ENCODE measurements at places on chromosomes 5 and 9.

GRCh38 chr9:105967797-105968196 lies 273.5 kb downstream of the TMEM38B start:
- DNase-seq: no peak

DNA sequence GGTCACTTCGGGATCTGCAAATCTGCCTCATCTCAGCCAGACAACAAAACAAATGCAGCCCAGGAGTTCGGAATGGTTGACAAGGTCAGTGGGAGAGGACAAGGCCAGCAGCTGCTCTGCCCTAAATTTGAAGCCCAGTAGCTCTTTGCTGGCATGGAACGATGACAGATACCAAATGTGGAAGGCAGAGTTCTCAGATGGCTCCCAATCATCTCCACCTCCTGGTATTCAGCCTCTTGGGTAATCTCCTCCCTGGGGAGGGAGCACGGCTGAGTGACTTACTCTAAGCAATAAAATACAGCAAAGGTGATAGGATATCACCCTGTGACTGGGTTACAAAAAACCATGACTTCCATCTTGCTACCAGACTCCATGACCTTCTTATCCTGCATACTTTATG lies 172.8 kb downstream of the ENTREP1 start:
- no peak for DNase-seq

DNA sequence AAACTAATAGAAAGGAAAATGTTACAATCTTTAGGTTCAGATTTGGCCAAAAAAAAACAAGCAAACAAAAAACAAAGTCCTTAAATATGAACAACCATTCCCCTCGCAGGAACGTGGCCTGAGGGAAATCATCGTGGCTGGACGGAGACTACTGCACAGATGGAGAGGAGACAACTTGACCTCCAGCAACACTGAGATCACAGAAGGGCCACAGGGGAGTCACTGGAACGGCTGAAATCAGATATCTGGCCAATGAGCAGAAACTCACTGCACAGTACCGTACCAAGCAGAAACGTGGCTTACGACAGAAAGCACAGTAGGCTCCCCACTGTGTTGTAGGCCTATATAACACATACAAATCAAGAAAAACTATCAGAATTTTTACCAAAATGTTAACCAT lies 27.7 kb downstream of the CAMSAP1 start:
- DNase-seq: no peak

DNA sequence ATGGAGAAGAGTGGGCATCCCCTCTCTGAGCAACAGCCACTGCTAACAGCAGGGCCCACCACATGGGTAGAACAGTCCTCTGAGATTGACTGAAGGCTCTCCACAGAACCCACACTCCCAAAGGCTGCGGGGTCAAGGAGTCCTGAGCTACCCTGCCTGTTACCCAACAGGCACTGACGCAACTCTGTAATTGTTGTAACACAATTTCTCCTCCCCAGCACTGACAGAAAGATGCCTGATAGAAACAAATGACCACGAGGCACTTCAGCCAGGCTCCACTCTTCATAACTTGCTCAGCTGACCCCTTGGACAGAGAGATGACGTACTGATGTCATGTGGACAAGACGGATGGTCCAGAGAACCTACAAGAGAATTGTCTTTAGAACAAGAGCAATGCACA lies 220.7 kb downstream of the SPOCK1 start:
- DNase-seq: no peak

- DNase-seq: no peak
Measured at GRCh38 chr5:118776755-118777154, 211.6 kb downstream of the DTWD2 start.

- no peak for DNase-seq
Measured at GRCh38 chr5:39080168-39080567, 6.0 kb upstream of the RICTOR start.

- DNase-seq: no peak
Measured at GRCh38 chr5:177329883-177330282, 18.2 kb upstream of the MXD3 start.

- no peak for DNase-seq
Measured at GRCh38 chr5:178940569-178941360, at the start of gene ZNF454. ZNF454 (plus strand) TSS chr5:178941198; CDS start chr5:178942792, 1,594 bp downstream.

GRCh38 chr9:128103589-128103962 lies 24.0 kb downstream of the PTGES2 start:
- no peak for DNase-seq

DNA sequence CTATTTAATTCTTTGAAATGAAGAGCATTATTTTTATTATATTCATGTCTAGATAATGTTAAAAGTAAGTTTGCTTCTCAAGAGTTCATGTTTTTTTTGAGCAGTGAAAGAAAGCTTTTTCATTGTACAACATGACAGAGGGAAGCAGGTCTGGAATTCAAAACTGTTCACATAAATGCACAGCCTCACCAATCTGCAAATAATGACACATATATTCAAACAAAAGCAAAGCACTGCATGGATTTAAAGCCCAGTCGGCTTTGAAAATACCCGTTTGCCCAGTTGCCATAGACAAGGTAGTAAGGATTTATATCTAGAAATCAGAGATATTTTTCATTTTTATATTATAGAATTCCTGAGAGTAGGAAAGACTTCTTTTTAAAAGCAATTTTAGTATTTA lies 201.8 kb downstream of the CD180 start:
- DNase-seq: no peak

GRCh38 chr5:53643445-53643844 lies 83.0 kb downstream of the NDUFS4 start:
- no peak for DNase-seq

GRCh38 chr5:108398964-108399363 lies 17.1 kb upstream of the FBXL17 start:
- no peak for DNase-seq

GRCh38 chr9:95133325-95133705 lies 184.2 kb downstream of the FANCC start:
- no peak for DNase-seq

GRCh38 chr9:127973169-127974000 lies 7.4 kb downstream of the EEIG1 start:
- no peak for DNase-seq

- DNase-seq: no peak
Measured at GRCh38 chr5:107153283-107153682, 517.5 kb downstream of the EFNA5 start.

DNA sequence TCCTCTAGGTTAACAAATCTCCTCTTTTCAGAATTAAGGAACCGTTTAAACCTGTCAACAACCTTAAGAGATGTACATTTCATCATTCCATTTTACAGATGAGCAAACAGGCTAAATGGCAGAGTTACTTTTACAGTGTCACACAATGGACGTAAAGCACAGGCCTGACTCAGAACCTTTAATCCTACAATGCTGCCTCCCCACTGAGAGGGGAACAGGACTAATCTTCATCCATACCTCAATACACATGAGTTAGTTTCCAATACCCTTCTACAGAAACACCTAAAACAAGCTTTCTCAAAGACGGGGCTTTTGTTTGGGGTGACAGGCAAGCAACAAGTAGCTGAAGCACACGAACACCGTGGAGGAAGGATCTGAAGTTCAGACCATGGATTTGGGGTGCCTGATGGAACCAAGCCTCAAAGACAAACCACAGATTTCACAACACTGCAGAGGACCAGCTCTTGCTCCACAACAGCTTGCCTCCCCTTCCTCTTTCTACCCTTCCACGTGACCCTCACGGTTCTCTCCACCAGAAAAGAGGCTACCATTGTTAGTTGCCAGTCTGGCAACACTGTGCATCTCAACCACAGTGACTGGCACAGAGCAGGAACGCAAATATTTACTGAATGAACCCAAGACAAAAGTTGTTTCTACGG lies 1.8 kb downstream of the RNF130 start:
- DNase-seq: no peak

- no peak for DNase-seq
Measured at GRCh38 chr5:84274585-84275468, 109.9 kb downstream of the EDIL3 start.

DNA sequence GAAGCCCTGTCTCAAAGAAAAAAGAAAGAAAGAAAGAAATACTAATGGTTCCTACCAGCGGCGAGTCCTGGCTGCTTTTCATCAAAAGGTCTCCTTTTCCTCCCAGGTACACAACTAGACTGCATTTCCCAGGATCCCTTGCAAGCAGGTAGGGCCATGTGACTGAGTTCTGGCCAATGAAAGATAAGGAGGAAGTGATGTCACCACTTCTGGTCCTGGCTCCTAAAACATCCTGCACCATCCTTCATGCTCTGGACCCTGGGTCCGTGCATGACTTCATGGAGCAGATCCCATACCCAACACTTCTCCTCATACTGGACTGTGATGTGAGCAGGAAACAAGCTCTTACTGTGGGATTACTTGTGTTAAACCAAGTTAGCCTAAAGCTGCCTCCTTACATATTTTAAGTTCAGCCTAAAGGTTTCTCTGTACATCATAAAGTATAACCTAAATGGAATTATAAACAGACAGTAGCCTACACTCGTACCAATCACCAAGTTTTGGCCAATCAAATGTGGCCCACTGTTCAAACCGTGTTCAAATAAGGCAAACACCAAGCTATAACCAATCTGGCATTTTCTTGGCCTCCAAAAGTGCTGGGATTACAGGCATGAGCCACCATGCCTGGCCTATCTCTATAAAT lies 30.2 kb upstream of the FUBP3 start:
- DNase-seq: no peak

- no peak for DNase-seq
Measured at GRCh38 chr5:176912115-176912514, 13.0 kb upstream of the HK3 start.

DNA sequence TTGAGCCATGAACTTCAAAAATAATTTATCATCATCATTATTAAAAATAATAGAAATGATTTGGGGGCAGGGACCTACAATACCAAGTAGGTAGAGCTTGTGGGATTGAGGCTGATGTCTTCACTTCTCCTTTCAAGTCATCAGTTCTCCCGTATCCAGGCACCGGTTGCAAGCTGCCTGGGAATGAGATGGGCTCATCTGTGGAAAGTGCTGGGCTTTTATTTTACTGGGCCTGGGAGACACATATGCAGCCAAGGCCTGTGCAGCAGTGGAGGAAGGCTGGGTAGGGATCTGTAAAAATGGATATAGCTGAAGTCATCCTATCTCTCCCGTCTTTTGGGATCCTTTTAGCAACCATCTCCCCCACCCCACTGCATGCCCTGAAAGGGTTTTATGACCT lies 284.1 kb upstream of the CLINT1 start:
- no peak for DNase-seq

- DNase-seq: no peak
Measured at GRCh38 chr5:177336112-177336511, 15.4 kb downstream of the LMAN2 start.

DNA sequence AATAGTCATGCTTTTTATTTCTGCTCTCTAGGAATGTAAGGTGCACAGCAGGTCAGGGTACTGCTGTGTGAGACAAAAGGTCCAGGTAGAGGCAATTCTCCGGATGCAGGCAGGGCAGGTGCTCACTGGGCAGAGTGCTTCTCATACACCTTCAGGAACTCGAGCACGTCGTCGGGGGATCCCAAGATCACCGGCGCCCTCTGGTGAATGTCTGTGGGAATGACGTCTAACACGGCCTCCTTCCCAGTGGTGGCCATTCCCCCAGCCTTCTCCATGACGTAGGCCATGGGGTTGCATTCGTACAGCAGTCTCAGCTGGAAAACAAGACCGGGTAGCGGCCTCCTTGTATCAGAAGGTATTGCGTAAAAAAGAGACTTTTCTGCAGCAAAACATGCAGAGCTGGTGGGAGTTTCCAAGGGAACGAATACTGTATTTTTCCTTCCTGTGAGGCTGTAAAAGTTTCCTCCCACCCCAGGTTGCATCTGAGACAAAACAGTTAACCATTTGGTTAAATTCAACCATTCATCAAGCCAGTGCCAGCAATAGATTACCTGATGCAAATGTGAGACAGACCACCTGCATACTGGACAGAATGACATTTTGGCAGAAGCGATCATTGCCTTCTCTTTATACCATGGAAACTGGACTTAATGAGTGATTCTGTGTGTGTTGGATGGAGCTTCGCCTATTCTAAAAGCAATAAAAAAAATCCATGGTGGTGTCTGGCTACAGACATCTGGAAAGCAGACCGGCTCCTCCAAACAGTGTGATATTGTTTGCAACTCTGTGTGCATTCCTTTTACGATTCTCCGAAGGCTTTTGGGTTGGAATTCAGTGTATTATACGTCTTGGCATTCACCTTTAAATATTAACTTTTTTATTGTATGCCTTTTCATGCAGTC lies 9.9 kb upstream of the FBP2 start:
- DNase-seq: peak; percentile 50

DNA sequence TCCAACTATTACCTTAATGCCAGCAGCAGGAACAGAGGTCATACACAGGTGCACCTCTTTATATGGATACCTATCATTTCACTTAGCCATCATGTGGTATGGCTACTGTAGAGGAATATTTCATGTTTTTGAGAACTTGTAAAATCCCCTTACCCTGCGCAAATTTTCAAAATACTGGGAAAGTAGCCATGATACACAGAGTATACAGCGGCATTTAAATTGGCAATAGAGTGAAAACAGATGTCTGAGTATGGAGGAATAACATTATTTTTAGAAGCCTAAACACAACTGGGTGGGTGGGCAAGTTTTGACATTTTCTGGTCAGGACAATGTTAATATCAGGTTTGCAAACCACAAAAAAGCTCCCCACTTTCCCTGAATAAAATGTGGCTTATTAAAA lies 109.5 kb downstream of the SMIM23 start:
- no peak for DNase-seq

DNA sequence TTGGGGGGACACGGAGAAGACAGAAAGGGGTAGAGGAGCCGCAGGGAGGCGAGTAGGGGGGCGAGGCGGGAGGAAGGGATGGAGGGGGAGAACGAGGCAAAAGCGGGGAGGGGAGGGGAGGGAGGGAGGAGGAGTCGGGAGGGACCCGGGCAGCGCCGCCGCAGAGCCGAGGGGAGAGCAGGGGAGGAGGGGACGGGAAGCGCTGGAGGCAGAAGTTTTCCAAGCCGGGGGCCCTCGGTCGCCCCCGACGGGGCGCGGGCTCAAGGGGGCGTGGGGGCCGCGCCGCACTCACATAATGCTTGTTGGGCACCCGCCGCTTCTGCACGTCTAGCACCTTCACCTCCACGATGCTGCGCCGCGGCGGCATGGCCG lies 353 bp downstream of the SH3PXD2B start:
- no peak for DNase-seq

DNA sequence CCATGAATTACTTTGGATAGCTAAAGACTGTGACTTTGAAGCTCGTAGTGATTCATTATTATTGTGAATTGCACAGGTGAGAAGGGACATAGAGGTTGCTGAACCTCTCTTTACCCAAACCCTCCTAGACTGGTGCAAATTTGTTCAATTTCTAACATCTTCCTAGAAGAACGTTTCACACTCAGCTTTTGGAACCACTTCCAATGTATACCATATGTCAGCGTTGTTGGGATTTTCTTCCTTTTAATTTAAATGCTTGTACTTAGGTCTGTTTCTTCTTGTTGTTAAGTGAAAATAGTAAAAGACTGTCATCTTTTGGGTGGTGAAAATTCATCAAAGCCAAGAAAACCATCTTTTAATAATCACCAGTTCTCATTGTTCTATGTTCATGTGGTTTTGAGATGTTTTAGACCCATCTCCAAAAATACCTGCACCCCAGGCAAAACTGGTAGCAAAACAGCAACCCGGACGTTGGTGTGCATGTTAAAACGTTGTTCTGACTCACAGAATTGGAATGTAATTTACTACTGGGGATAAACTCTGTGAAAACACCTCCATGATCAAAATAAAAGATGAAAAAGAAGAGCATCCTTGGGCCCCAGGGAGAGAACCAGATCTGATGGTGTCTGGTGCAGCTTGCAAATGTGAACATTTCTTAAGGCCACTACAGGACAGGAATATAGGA lies 238.3 kb downstream of the NPR3 start:
- DNase-seq: no peak
